ENCODE measurements at places on chromosomes 13 and 19. TPM values are rescaled to one million over a fixed set of nuclear protein-coding genes. Genes with fewer than 3 reads are reported as not detected.

Gene CACNG6
- 0.12 TPM for total RNA-seq

Gene MIR17HG
- 0.44 TPM for total RNA-seq

Gene CASP14
- total RNA-seq = not detected

Gene MIDN
- 11.0 TPM for total RNA-seq

Gene PLEKHG2
- 11.7 TPM for total RNA-seq

Gene S1PR5
- 10.3 TPM for total RNA-seq

Gene KLK1
- total RNA-seq = not detected

Data from M059J (cell line).